HCT116 (cell line): ENCODE measurements at places on chromosomes 7 and 10. TPM values are rescaled to one million over a fixed set of nuclear protein-coding genes. Genes with fewer than 3 reads are reported as not detected.

GRCh38 chr10:129029851-129030602 is 437.0 kb upstream of the MGMT start:
- no peak for DNase-seq

DNA sequence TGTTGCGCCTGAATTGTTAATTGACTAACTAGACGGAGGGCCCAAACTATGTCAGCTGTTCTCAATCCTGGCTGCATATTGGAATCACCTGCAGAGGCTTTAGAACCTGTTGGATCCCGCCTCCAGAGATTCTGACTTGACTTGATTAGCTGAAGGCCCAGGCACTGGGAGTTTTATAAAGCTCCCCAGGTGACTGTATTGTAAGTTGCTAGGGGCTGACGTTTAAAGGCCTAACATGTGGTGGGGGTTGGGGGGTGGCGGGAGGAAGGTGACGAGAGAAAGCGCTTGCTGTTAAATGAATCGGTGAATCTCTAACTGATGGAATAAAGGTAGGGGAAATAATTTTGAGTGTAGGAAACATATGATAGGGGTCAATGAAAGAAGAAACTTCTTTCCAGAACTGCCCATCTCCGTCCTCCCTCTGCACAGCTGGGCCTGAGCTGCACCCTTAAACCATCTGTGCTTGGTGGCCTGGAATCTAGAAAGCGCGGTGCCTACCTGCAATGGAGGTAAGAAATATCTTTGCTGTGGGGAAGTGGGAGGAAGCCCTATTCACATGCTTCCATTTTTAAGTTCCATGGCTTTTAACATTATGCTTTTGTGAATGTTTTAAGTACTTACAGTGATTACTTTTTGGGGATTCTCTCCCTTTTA is 225.0 kb upstream of the FAM3C start:
- no peak for DNase-seq

GRCh38 chr7:151439855-151440798 is at the start of gene CRYGN:
Gene CRYGN, minus strand, starts transcription at chr7:151440141. Its CDS starts 224 bp downstream, at chr7:151439917.
- DNase-seq: no peak

DNA sequence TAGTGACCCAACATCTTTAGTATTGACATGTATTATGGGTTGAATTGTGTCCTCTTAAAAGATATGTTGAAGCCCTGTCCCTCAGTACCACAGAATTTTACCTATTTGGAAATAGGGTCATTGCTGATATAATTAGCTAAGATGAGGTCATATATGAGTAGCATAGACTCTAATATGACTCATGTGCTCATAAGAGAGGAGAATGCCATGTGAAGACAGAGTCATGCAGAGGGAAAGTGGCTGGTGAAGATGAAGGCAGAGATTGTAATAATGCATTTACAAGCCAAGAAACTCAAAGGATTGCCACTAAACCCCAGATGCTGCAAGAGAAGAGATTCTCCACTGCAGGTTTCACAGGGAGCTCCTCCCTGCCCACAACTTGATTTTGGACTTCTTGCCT is 496.4 kb downstream of the KIF20B start:
- DNase-seq: no peak

DNA sequence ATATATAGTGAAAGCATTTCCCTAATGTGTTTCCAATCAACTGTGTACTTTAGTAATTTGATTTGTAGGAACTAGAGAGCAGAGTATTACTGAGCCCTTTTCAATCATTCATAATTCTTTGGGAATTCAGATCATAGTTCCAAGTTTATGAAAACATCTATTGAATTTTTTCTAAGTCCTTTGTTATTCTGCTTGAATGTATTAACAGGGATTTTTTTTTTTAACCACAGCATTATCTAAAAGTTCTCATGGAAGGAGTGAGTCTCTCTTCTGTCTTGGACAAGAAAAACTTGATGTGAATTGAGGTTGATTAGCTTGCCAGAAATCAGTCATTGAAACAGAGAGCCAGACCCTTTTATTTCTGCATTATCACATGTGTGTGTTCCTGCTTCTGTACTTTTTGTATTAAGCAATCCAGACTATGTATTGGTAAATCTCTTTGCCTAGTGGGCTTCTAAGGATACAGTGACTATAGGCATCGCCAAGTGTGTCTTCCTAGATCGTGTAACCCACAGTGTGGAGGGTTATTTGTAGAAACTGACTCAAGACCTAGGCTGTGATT is 59.9 kb downstream of the BMPER start:
- DNase-seq: no peak

MSMB gene
- total RNA-seq: not detected

FKBP6 gene
- total RNA-seq: not detected
